ENCODE measurements at places on chromosomes 11 and 22.
A peak's percentile ranks its signal among the peaks of the same experiment; 100 is the strongest.

- DNase-seq = no peak
Observed at GRCh38 chr11:6962673-6963072, 36.4 kb downstream of the ZNF215 start.

DNA sequence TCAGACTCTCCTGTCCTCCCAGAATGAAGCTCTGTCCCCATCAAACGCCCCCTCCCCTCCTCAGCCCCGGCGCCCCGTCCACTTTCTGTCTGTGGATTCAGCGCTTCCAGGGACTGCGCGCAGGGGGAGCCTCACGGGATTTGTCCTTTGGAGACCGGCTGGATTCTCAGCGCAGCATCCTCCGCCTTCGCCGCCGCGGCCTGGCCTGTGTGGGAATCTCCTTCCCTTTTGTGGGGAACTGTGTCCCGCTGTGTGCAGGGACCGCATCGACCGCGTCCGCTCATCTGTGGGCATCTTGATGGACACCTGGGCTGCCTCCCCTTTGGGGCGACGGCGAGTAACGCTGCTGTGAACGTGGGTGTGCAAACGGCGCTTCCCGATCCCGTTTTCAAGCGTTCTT is 1.1 kb upstream of the SCT start:
- no peak for DNase-seq

- DNase-seq = no peak
Observed at GRCh38 chr22:20064140-20064480, 15.9 kb upstream of the DGCR8 start.

GRCh38 chr11:43756575-43756974 is 76.0 kb downstream of the HSD17B12 start:
- no peak for DNase-seq

DNA sequence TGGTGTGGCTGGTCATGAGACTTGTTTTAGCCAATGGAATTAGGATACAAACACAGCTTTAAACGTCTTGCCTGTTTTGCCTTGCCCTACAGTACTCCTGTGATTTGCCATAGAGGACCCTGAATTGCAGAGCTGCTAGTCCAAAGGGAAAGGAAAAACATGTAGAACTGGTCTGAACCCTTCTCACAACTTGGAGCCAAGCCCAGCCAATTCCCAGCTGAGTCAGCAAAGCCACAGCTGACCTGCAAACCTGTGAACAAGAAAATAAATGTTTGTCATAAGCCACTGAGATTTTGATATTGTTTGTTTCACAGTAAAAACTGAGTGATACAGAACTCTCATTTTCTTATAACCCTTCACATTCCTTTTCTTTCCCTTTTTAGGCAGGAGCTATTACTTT is 360.5 kb upstream of the API5 start:
- DNase-seq = no peak

GRCh38 chr22:30362651-30363281 is 6.0 kb downstream of the CCDC157 start:
- DNase-seq = no peak

DNA sequence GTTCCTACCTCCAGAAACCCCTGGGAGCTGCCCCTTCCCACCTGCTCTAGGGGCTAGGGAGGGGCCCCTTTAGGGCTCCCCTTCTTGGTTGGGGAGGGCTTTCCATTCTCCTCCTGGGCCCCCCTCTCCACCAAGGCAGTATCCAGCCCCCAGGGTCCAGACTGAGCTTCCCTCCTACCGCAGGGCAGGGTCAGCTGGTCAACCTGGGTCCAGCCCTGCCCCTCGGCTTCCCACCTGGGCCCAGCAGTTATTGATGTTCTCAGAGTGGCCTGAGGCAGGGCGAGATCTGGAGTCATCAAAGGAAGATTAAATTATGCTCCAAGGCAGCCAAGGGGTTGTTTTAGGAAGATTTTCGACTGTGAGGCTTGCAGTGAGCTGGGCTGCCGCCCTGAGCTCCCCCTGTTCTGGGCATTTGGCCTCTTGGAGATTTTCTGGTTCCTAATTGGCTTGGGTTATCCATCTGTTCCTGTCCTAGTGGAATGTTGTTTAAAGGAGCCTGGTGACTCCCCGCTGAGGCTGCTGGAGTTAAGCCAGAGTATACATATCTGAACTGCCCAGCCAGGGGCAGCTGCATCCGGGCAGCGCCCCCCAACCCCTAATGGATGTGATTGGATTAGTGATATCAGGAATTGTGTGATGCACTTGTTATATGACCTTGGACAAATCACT is 1.8 kb upstream of the SLC22A8 start:
- DNase-seq = no peak

- peak; percentile 53 for DNase-seq
Observed at GRCh38 chr11:62575156-62575555, 1.5 kb upstream of the EEF1G start.

DNA sequence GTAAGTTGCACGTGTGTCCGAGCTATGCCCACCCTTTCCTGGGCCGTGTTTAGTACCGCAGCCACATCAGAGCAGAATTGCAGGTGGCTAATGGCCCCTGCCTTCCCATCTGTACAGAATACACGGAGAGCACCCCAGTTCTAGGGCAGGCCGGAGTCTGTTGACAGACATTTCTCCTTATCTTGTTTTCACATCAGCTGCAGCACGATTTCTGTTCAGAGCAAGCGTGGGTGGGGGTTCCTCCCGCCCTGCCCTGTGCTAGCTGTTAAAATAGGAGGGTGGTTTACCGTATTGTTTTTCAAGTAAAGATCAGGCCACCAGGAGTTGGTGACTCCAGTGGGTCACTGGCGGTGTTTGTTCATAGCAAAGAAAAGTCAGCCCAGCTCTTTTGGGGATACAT is 41.1 kb downstream of the UBASH3B start:
- DNase-seq = no peak

- no peak for DNase-seq
Observed at GRCh38 chr11:110305169-110306018, 9.0 kb upstream of the RDX start.

GRCh38 chr11:65429724-65430405 is 7.3 kb downstream of the NEAT1 start:
- peak; percentile 68 for DNase-seq

DNA sequence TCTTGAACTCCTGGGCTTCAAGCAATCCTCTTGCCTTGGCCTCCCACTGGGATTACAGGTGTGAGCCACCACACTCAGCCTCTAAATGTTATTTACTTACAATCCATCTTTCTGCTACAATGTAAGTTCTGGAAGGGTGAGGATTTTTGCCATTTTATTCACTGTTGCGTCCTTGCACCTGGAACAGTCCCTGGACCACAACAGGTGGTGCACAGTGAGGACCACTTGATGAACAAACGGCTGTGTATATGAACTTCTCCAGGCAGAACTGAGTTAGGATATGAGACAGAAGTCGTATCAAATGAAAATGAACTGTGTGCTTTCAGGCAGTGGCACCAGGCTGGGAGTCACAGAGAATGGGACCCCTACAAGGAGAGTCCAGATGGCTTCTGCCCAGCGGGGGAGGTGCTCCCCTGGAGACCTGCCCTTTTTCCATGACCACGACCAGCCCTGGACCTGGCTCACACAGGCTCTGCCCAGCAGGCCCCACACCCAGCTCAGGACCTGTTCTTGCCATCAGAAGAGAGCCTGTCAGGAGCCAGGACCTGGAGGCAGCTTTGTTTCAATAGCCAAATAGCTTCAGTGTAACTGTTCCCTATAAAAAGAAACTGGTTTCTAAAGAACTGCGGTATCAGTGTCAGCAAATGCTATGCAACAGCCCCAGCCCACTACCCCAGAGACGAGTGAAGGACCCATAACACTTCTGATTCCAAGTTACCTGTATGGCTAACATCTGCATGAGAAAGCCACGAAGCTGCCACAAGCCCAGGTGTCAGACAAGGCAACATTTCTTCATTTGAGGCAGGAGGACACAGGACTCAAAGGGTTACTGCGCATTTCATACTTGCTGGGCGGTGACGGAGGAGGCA is 104.9 kb downstream of the MICAL3 start:
- no peak for DNase-seq

DNA sequence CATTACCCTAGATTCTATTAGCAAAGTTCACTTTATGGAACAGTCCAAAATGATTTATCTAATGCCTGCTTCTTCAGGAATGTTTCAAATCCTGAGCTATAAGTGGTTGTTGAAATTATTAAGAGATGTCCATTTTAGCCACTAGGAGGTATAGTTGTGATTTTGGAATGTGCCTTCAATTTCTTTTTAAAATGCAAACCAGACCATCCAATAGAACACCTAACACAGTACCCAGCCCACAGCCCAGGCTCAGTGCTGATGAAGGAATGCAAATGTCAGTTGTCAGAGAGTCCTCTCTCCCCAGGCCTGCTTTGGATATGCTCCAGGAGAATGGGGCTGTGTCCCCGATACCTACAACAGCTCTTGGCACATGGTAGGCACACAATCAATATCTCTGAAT is 85.8 kb upstream of the E2F8 start:
- DNase-seq = no peak

- DNase-seq = no peak
Observed at GRCh38 chr11:26896719-26897118, 97.2 kb upstream of the FIBIN start.

- no peak for DNase-seq
Observed at GRCh38 chr11:60764879-60765278, 8.2 kb downstream of the MS4A15 start.

DNA sequence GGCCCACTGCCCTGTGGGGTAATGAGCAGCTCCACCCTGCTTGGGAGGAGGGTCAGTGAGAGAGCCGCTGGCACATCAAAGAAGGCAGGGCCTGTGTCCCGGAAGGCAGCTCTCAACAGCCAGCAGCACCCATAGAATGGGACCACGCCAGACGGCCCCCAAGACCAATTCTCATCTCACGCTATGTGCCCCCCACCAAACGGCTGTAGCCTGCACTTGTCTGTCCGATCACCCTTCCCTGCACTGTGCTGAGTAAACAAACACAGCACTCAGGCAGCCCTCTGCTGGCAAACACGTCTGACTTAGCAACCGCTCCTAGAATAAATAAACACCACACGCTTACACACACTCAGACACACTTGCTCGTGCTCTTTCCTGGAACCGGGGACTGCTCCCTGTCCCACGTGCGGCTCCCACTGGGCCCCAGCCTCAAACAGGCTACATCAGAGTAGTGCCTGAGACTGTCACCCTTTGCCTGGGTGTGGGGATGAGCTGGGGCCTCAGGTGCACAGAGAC is 53.2 kb upstream of the CDON start:
- DNase-seq = peak; percentile 41

DNA sequence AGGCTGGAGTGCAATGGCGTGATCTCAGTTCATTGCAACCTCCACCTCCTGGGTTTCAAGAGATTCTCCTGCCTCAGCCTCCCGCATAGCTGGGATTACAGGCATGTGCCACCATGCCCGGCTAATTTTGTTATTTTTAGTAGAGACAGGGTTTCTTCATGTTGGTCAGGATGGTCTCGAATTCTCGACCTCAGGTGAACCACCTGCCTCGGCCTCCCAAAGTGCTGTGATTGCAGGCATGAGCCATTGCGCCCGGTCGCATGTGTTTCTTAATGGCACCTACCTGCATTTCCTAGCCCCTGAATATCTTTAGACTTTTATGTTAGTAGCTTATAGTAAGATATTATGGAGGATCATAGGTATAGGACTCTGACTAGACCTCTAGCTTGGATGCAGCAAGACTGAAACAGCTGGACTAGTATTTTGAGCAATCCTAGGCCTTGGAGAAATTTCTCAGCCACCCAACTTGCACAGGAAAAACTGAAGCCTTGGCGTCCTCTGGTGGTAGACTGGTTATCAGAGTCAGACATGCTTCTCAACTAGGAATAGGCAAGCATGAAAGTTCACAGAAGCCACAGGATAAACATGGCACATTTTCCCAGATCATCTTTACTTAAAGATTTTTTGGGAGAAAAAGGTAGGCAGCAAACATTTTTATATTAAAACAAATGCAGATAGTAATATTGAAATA is 22.7 kb upstream of the C1QTNF4 start:
- no peak for DNase-seq

- DNase-seq = no peak
Observed at GRCh38 chr22:27673839-27674238, 127.7 kb downstream of the MN1 start.
